Activated T-cell treated with anti-CD3 and anti-CD28 coated beads for 1 hour (primary cell): ENCODE measurements at places on chromosomes 7 and 10.

DNA sequence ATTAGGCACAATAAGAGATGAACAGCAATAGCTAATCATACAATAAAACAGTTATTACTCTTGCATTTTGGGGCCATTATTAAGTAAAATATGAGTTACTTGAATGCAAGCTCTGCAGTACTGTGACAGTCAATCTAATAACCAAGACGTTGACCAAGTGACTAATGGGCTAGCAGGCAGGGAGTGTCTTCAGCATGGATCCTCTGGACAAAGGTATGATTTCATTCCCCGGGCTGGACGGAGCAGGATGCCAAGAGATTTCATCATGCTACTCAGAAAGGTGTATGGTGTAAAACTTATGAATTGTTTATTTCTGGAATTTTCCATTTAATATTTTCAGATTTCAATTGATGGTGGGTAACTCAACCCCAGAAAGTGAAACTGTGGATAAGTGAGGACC lies 80.9 kb downstream of the SHH start:
- DNase-seq, result no peak

GRCh38 chr7:46752881-46753366 lies 829.0 kb downstream of the TNS3 start:
- DNase-seq, result no peak

- no peak for DNase-seq
These were observed 156.6 kb downstream of the CCDC3 start for GRCh38 chr10:12844811-12845483.

GRCh38 chr10:129949891-129950291 lies 14.2 kb downstream of the EBF3 start:
- no peak for DNase-seq

DNA sequence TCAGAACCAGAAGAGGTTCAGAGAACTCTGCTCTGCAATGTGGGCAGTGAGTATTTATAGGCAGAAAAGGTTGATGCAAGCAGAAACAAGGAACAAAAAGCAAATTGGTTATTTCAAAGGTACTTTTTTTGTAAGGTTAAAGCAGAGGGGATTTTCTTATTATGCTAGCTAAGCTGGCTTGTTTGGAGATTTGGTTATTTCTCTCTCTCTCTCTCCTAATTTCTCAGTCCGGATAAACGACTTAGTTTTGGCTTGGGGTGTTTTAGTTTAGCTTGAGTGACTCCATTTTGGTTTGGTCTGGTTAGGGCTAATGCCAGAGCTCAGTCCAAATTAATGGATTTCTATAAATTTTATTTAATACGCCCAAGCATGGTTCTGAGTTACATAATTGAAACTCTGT lies 566.8 kb downstream of the SH2D4B start:
- no peak for DNase-seq

DNA sequence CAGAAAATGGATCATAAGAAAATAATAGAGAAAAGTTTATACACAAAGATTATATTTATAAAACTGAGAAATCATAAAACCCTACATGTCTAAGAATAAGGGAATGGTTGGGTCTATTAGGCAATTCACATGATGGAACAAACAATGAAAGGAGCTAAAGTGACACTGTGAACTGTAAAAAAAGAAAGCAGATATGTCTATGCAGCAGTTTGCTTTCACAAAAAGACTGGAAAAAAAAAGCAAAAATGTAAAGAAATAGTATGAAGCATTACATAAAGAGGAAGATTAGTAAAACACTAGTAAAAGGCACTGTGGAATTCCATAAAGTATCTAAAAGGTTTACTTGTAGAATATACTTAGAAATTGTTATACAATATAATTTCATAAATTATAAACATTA lies 95.9 kb downstream of the HBP1 start:
- no peak for DNase-seq

GRCh38 chr10:128013626-128014025 lies 106.7 kb downstream of the PTPRE start:
- DNase-seq, result no peak

- no peak for DNase-seq
These were observed 34.1 kb upstream of the SFRP5 start for GRCh38 chr10:97805949-97806348.

DNA sequence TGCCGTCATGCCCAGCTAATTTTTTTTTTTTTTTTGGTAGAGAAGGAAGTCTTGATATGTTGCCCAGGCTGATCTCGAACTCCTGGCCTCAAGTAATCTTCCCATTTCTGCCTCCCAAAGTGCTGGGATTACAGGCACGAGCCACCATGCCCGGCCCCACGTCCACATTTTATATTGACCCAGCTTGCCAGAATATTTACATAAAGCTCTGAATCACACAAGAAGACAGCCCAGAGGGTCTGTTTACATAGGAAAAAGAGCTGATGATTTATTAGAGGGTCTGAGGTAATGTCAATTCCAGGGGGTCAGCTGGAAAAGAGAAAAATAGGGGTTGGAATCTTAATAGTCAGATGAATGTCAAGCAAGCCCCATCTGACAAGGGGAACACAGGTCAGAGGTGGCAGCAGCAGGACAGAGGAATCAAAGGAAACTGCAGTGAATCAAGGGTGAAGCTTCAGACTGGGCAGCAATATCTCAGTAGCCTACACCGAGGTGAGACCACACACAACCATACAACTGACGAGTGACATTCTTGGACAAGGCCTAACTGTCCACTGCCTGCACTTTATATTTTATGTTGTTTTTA lies 15.8 kb upstream of the SLF2 start:
- DNase-seq, result no peak

GRCh38 chr10:130177250-130177649 lies 41.1 kb downstream of the GLRX3 start:
- no peak for DNase-seq
